ENCODE measurements at places on chromosomes 2 and 18.
A peak's percentile ranks its signal among the peaks of the same experiment; 100 is the strongest.

GRCh38 chr2:190947141-190947540 is 66.5 kb downstream of the GLS start:
- no peak for ATAC-seq

DNA sequence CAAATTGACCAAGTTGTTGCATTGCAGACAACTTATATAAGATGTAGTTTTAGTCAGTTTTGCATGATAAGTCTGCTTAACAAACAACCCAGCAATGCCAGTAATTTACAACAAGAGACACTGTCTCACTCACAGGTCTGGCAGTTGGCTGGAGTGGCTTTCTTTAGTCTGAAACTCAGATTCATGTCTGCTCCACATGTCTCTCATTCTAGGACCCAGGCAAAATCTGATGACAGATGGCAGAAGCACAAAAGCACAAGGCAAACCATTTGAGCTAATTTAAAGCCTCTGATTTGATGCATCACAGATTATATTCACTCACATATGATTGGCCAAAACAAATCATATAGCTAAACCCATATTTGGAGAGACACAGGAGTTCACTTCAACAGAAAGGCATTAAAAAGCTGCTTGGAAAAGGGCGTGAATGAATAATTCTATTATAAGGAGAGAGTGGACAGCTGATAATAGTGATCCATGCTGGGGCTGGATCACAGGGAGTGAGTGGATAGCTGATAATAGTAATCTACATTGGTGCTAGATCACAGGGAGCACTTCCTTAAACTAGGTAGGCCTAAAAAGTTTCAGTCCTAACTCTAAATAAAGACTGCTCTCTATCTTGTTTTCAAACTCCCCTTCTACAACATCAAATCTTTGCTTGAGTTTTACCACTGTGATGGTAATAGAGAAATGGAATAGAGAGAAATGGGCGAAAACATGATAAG is 593.2 kb upstream of the ZNF804A start:
- ATAC-seq, result no peak

DNA sequence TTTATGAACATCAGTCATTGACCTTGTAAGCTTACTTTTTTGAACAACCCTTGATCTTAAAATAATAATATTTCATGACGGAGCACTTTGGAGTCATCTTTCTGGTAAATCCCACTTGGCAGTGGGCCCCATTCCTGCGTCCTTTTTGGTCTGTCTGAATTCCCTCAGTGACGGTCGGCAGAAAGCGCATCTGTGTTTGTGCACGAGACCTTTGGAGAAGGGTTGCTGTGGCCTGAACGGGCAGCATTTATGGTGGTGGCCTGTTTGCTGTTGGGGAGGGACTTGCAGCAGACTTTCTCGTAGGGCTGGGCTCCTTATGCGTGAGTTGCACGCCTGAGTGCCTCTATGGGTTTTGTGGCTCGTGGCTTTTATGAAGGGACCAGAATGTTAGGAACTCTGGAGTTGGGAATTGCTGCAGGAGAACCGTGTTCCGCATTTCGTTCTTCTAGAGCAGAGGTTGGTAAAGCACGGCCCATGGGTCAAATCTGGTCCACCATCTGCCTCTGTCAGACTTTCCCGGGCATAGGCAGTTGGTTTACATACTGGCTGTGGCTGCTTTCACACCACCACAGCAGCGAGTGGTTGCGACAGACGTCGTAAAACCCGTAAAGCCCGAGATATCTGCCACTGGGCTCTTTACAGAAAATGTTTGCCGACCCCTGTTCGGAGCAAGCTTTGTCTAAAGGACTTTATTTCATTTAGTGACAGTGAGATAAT is 30.8 kb downstream of the LPIN1 start:
- ATAC-seq, result no peak

- no peak for ATAC-seq
Observed at GRCh38 chr2:54000524-54000923, 29.7 kb upstream of the PSME4 start.

DNA sequence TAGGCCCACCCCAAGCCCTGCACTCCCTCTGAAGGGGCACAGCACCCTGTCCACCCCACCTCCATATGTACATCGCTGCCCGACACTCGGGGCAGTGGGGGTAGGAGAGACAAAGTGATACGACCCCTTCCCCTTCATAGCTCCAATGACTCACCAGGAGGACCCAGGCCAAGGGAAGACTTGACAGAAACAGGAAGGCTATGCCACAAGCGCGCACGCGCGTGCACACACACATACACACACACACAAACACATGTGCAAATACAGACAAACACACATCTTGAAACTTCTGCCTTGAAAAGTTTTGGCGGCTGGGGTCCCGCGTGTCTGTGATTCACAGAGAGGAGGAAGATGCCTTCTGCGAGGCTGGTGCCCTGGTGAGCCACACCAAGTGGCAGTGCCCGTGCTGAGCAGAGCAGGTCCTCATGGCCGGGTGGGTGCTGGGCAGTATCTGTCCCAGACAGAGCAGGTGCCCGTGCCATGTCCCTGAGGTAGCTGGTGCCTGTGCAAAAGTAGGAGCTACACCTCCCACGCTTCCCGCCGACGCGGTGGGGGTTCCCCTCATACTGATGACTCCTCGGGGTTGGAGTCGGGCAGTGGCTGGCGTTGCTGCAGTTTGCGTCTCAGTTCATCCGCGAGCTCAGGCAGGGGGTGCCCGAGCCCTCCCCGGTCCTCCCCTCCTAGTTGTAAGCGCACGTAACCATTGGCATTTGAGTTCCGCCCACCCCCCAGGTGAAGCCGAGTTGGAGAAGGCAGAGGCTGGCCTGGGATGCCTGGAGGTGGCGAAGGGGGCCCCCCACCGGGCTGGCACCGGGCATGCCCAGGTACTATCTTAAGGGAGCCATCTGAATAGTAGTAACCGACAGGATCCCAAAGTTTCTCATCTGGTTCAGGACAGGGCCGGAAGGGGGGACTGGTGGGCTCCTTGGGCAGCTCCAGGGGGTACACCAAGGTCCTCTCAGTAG is 2.5 kb upstream of the ANKRD39 start:
- ATAC-seq, result no peak

DNA sequence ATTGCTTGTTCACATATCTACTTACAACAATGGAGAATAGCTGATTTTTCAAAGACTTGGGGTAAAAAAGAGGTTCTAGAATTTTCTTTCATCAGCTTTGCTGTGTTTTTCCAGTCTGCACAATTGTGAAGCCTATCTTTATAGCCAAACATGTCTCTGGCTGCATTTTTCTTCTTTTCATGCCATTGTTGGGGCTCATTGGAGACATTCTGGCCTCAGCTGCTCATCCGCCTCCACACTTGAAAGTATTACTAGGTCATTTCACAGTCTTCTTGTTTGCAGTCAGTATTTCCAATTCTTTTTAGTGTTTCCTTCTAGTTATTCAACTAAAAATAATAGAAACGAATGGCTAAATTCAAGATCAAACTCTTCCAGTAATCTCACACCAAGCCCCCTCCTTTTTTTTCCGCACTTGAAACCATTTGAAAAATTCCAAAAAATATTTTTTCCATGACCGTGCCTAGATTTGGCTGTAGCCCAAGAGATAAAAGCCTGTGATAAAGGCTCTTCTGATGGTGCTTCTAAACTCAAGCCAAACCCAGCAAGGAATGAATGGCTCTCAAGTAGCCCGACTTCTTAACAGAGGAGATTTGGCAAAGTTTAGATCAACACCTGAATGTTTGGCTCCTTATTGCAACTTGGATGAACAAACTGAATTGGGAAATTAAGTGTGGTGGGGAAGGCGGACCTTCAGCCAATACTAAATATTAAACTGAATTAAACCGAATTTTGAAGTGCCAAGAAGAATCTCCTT is 103.4 kb downstream of the NRP2 start:
- no peak for ATAC-seq

GRCh38 chr2:132978840-132979239 is 308.8 kb upstream of the LYPD1 start:
- ATAC-seq, result no peak

GRCh38 chr2:84830095-84830494 is 50.8 kb downstream of the TRABD2A start:
- ATAC-seq, result no peak

DNA sequence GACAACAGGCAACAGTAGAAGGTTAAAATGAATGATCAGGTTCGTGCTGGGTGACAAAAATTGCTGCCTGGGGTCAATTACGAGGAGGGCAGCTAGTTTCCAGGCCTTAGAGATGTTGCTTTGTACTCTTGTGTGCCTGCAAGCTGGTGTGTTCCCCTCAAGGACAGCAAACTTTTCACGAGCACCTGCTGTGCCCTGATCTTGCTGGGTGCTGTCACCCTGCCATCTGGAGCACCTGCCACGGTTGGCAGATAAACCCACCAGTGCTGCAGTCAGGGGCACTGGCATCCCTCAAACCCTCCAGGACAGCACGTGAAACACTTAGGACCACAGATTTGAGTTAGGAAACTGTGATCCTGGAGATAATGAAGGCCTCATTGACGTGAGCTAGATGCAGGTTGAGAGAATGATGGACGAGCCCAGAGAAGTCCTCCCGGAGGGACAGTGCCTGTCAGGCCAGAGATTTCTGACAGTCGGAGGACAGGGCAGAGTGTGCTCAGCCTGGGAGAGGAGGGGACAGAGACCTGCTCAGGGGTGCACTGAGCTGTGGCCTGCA is 104.3 kb upstream of the RAB12 start:
- no peak for ATAC-seq

- peak; percentile 87 for ATAC-seq
Observed at GRCh38 chr18:62714671-62715435, 488 bp upstream of the PHLPP1 start.

DNA sequence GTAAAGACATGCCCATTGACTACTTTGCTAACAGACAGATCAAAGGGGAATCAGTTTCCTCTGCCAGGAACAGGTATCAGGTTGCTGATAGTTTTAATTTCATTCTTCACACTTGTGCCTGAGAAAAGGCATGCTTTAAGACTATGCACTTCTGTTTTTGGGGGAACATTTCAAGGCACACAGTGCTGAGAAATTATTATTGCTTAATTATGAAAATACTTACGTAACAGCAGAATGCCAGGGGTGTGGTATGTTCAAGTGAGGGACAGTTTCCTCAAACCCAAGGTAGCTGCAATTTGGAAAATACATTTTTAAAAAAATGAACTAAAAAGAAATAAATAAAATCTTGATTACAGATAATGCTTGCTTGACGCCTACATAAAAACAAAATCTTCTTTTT is 1746.1 kb upstream of the PIK3C3 start:
- ATAC-seq, result no peak

DNA sequence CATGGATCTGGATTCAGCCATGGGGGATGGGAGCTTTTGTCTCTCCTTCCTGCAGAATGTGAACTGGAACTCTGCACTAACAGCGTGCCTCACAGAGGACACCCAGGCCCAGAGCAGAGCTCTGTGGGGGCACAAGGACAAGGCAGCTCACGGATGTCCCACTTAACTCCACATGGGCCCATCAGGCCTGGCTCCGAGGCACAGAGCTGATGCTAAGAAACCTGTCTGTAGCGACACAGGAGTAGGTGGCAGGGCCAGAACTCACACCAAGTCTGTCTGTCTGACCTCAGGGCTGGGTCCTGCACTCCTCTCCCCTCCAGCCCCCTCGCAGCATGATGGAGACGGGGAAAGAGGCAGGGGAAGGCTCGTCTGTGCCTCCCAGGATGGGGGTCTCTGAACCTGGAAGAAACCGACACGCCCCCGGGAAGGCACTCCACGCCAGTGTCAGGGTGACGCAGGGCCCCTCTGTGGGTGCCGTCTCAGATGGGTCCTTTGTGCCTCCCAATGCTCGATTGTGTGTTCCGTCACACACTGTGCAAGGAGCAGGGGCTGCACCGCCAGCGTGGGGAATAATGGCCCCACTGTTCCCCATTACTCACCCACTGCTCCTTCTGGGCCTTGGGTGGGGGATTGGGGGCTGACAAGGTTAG is 36.6 kb downstream of the FAM178B start:
- ATAC-seq, result no peak

DNA sequence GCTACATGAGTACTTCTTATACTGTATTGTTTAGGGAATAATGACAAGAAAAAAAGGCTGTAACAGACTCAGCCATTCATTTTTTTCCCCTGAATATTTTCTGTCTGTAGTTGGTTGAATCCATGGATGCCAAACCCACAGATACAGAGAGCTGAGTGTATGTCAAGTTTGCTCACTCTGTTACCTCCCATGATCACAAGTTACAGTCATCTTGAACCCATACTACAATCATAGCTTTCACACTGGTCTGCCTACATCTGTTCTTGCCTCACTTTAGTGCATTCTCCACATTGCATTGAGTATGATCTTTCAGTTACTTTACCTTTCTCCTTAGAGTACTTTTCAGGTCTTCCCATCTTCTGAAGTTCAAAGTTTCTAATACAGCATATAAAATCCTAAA is 94.0 kb downstream of the BIRC6 start:
- ATAC-seq, result peak; percentile 35

- ATAC-seq, result no peak
Observed at GRCh38 chr2:73034661-73035375, 36.7 kb downstream of the SFXN5 start.
